ENCODE measurements at places on chromosomes 11 and 22.

DNA sequence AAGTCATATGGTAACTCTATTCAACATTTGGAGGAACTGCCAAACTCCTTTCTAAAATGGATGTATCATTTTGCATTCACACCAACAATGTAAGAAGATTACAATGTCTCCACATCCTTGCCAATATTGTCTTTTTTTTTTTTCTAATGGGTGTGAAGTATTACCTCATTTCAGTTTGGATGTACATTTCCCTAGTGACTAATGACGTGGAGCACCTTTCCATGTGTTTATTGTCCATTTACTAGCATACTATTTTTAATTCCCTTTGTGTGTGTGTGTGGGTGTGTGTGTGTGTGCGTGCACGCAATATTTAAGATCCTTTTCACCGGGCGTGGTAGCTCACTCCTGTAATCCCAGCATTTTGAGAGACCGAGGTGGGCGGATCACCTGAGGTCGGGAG, 62.7 kb downstream of the APOL3 start:
- peak; percentile 12 for DNase-seq

- DNase-seq = no peak
These were observed 22.0 kb upstream of the OR8B8 start for GRCh38 chr11:124467381-124467927.

DNA sequence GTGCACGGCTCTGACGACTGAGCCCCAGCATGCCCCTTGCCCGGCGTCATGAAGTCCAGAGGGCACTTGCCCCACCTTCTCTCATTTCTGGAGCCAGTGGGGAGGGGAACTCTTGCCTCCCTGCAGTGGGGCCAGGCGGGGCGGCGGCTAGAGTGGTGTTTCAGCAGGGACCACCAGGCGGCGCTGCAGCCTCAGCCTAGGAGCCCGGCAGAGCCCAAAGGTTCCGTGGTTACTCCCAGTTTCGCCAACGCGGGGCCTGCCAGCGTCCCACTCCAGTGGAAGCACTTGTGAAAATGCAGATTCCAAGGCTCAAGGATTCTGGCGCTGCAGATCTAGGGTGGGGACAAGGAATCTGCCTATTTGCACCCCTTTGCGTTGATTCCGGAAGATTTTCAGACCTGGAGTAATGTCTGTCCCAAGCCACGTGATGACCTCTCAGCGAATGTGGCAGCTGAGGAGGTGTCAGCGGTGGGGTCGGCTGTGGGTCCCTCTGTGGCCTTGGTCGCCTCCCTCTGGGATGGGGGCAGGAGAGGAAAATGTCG, 55.7 kb downstream of the CD82 start:
- DNase-seq = peak; percentile 57

GRCh38 chr11:66239998-66240780, 28.2 kb upstream of the RAB1B start:
- DNase-seq = no peak

GRCh38 chr11:41675205-41675604, 215.8 kb upstream of the LRRC4C start:
- DNase-seq = no peak

GRCh38 chr11:128592454-128592853, 5.1 kb upstream of the ETS1 start:
- no peak for DNase-seq

- DNase-seq = no peak
These were observed 93.2 kb downstream of the PDE2A start for GRCh38 chr11:72581067-72581466.

DNA sequence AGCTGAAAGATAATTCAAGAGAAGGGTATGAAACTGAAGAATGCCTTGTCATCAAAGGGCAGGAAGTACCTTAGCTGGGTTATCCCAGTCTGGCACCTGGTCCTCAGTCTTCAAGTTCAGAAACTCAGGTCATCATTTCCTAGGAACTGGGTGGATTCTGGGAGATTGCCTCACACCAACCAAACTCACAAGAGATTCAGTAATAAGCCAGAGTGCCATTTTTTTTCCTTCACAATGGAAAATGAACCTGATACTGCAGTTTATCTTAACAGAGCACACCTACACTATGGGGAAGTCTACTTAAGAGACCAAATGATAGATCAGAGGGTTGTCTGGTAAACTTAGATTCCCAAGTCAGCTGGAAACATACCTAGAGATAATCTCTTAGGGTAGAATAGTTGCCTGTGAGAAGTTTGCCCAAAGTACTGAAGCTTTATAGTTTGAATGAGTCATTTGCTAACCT, 3.8 kb upstream of the BUD13 start:
- no peak for DNase-seq

DNA sequence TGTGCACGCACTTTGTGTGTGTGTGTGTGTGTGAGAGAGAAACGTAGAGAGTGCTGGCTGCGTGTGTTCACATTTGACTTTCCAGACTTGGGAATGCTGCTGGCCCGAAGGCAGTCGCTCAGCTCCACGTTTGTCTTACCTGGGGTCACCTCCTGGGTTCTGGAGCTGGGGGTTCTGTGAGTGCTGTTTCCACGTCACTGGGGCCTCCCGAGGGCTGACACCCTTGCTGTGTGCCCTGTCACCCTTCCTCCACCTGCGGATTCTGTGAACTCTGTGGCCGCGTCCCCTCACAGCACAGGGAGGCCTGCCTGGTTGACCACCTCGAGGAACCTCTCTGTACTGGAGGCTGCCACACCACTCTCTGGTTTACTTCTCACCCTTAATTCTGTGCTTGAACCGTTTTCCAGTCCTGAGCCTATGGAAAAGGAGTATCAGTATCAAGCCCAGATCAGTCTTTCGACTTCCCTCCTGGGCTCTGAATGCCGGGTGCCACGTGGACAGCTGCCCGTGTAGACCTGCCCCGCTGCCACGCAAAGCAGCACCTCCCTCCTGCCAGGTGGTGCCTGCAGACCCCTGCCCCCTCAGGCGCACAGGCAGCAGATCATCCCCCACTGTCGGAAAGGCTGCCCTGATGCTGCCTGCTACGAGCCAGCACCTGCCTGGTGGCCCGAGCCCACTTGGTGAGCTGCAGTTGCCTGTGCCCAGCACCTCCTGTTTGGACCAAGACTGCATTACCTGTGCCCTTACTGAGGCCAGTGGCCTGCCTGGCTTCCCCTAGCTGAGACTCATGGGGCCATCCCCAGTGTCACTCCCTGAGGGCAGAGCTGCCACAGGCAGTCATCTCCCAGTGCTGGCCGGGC, 233.3 kb downstream of the TBC1D22A start:
- DNase-seq = no peak

DNA sequence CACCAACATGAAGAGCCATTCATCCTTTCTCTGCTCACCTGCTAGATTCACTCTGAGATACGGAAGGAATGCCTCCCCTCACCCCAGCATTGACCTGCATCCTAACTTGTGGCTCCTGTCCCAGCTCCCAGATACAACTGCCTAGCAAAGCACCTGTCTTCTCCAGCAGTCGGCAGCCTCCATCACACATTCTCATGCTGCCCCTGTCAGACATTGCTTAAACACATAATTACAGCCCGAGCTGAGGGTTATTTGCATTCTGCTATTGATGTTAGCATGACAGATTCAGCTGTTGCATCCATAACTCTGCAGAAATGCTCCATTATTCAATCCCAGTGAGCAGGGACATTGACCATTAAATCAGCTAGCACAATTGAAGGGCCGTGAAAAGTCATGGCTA, 184.4 kb upstream of the NARS2 start:
- DNase-seq = no peak

- DNase-seq = no peak
These were observed 34.2 kb upstream of the ADSL start for GRCh38 chr22:40312050-40312449.

DNA sequence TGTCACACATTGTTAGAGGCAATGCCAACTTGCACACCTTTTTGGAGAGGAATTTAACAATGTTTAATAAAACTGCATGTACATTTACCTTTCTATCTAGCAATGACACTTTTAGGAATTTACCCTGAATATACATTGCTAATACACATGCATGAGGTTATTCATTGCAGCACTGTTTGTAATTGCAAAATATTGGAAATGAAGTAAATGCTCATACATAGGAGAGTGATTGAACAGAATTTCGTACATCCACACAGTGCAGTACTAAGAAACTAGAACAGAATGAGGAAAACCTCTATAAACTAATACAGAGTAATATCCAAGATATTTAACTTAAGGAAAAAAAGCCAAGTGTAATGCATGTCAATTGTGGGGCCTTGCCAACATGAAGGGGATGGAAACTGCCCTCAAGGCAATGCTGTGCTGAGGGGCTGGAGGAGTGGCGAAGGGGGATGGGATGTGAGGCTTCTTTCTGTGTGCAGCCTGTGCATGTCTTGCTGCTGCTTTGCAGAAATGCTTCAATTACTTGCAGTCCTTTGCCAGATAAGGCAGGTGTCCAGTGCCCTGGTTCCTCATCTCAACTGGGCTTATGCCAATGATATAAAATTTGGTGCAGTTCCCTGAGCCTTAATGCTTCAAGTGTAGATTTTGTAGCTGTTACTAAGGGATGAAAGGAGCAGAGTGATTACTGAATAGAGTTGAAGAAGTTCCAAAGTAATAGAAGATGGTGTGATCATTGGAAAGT, 96.1 kb downstream of the GRIA4 start:
- no peak for DNase-seq

- peak; percentile 55 for DNase-seq
These were observed 394.3 kb downstream of the TMEM135 start for GRCh38 chr11:87432022-87432421.

DNA sequence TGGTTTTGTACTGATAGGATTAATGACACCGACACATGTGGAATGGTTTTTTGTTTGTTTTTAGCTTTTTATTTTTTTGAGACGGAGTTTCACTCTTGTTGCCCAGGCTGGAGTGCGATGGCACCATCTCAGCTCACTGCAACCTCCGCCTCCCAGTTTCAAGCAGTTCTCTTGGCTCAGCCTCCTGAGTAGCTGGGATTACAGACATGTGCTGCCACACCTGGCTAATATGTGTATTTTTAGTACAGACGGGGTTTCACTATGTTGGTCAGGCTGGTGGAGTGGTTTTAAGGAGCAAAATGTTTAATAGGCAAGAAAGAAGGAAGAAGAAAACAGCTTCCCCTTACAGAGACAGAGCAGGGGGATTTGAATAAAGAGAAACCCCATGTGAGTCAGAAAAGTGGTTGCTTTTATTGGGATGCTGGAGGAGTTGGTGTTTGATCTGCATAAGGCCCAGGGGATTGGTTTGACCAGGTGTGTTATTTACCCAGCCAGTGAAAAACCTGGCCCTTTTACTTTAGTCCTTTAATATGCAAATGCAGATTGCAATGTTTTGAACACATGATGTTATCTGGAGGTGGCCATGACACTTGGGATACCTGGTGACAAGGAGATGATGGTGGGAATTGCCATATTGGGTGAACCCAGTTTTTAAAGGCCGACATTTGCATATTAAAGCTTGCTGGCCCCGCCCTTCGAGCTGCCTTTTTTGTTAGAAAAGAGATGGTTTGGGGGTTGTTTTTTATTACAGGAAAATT, 24.3 kb downstream of the SUSD2 start:
- no peak for DNase-seq

- no peak for DNase-seq
These were observed 107.7 kb downstream of the SNX19 start for GRCh38 chr11:130808541-130808940.

GRCh38 chr11:119729581-119729927, 554 bp upstream of the NECTIN1 start:
- DNase-seq = no peak

DNA sequence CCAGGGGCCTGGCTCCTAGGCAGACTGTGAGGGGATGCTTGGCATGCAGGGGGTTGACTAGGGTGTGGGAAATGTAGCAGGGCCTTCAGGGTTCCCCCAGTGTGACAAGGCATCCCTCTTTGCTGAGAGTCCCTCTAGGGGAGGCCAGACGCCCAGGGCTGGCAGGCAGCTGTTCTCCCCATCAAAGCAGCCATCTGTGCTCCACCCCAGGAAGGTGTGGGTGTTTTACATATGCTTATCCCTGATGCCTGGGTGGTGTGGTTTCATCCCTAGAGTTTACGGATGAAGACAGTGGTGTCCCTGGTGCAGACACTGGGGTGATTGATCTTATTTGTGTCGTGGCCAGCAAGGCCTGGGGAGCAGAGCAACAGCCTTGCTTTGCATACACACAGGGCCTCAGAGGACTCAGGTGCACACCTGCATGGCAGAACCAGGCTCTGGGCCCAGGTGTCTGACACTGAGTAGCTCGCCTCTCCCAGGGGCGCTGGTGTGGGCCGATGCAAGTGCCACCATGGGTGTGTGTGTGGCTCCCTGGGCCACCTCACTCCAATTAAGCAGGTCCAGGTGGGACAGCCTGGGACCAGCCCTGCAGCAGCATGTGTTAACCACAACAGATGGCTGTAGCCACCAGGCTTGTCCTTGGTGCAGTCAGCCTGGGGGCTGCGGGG, 74.2 kb downstream of the MED15 start:
- DNase-seq = no peak

- DNase-seq = no peak
These were observed 175.8 kb downstream of the CSNK2A3 start for GRCh38 chr11:11177156-11177808.

- DNase-seq = no peak
These were observed 366.8 kb downstream of the SHANK2 start for GRCh38 chr11:70885281-70886231.

DNA sequence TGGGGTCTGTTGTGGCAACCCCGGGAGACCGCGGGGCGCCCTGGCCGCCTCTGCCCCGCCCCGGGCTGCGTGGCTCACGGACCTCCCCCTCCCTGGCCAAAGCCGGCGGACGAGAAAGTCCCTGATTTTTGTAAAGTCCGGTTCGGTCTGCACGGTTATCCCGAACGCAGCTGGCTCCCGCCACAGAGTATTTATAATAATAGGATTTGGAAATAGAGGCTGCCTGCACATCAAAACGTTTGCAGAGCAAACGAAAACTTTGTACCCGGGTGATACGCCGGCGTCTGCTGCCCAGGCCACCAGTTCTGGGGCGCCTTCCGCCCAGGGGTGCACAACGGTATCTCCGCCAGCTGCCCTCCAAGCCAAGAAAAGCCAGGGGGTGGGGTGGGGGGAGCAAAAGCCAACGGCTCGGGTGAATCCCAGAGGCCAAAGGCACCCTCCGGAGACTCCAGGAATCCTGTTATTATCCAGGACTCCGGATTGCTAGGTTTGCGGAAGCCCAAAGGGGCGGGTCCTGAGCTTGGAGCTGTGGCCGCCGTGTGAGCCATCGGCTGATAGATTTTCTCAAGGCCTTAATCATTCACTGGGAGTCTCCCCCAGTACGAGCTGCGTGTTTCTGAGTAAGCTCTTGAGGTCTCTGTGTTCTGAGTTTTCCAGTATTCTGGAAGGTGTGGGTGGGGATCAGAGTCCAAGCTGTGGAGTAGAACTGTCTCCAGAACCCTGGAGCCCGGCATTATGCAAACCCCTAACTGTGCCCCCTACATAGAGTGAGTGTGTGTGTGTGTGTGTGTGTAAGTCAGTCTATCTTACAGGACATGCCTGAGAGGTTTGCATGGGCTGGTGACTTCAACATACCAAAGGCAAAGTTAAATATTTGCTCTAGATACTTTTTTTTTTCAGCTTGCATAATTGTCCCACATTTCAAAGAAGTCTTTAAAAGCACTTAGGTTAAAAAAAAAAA, 673 bp upstream of the SHANK2 start:
- DNase-seq = peak; percentile 64

All from fibroblast of the aortic adventitia (primary cell).